Pons (tissue), 1 donor: ENCODE measurements at places on chromosomes 12 and 14.

DNA sequence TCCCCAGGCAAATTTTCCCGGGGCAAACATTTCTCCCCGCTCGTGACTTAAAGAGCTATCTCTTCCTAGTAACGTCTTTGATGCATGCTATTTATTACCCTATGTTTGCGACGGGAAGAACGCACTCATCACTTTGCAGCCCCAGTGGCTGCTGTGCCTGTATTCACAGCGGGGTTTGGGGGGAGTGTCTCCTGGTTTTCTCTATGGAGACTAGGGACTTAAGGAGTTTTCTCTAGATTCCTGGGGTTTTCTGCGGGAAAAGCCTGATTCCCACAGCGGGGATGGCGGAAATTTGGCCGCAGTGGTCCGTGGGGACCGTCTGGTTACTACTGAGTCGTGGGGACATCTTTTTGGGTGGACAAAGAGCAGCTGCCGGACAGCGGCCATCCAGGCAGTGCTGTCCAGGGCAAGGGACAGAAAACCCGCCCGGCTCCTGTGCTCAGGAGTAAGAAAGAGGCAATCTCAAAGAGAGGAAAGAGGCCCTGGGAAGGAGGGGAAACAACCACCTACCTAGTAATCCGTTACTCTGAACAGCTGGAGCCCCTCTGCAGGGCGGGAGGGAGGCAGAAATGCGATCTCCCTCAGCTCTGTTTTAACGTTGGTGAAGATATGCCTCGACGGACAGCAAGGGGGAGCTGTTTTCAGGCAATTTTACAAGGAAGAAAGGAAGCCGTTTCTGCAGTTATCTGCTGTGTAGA, 771 bp upstream of the AVPR1A start:
- DNase-seq: peak; percentile 43

GRCh38 chr12:12791756-12792369, 6.4 kb downstream of the APOLD1 start:
- DNase-seq: no peak

DNA sequence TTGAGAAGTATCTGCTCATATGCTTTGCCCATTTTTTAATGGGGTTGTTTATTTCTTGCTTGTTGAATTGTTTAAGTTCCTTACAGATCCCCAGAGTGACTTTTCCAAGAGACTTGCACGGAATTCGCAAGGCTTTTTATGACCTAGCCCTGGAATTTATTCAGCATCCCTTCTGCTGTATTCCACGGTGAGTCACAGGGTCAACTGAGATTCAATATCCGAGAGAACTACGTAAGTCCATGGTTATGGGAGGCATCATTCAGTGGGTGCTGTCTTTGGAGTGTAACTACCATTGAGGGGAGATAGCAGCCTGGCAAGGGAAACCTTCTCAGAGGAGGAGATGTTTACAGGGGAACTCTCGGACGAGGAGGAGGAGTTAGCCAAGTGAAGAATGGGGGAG, 20.9 kb upstream of the GPRC5A start:
- no peak for DNase-seq

GRCh38 chr12:100674036-100674888, 100.8 kb downstream of the GAS2L3 start:
- DNase-seq: no peak

- no peak for DNase-seq
Measured at GRCh38 chr14:61877035-61877390, 114.8 kb downstream of the SNAPC1 start.

DNA sequence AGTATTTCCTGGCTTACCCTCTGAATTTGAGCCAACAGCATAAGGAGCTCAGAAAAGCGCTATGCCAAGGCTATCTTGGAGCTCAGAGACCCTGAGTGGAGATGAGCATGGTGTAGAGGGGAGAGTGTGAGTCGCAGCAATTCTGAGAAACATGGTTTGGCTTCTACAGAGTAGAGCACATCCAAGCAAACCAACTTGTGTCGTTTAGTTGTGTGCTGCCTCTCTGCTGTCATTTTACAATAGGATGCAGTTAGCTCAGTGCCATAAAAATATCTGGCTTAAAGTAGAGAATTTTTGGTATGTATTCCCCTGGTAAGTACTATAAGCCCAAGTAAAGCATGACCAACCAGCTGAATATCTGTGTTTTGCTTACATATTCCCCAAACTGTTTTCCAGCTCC, 249.2 kb downstream of the TRHDE start:
- no peak for DNase-seq

DNA sequence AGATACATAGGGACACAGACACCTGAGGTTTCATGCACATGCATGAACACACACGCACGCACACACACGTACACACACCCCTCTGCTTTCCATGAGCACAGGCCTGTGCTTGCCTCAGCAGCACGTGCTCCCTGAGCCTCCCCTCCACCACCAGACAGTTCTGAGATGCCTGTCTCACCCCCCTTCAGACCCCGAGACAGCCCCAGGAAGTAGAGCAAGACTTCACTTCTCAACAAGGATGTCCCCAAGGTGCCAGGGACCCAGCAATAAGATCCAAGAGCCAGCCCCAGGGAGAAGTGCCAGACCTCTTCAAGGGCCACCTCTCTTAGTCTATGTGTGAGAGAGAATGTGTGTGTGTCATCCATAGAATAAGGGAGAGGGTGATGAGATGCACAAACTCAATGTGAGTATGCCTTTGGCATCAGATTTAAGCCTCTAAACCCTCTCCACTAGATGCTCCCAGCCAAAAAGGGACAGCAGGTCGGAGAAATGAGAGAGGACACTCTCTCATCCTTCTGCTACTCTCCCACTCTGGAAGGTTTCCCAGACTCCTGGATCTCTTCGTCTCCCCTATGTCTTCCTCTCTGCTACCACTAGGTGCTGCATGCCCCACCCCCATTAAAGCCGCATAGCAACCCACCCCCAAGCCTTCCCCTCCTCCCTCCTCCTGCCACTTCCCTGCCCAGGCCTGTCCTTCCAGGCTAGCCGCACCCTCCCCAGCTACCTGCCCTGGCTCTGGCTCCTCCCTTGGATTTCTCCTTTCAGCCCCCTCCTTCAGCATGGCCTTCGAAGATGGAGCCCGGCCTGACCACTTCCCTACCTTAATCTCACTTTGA, 7.7 kb downstream of the RARG start:
- no peak for DNase-seq

DNA sequence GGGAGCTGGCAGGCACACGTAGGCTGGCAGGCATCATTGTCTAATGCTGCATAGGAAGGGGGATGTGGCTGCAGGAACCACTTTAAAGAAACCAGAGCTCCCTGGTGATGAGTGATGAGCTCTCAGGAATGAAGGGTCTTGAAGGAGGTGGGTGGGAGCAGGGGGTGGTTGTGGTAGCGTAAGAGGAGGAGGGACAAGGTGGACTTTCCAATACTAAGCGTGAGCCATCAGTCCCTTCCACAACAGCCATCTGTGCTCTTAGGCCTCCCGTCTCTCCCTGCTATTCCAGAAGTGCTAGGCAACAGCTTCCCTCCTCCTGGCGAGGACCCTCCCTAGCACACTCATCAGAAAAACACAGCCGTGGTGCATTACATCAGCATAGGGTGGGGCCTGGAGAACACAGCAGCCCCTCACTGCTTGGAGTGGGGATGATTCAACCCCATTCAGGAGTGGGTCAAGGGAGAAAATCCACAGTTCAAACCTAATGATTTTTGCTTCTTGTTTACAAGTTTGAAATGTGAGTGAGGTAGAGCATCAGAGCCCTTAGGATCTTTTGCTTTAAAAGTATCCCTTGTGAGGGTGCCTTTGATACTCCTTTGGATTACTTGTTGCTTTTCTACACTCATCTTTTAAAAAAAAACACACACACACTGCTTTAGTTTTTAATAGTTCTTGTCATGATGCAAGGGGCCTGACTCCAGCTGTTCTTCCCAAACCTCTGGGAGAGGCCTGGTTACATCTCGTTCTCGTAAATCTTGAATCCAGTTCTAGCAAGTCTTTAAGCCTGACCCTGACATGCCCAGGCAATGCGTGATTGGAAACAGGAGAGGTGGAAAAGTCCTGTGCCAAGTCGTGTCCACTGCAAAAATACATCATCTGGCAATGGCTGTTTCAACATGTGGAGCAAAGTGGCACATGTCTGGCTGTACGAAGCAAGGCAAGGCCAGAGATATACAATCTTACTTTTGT, 356.4 kb upstream of the DDHD1 start:
- DNase-seq: no peak

DNA sequence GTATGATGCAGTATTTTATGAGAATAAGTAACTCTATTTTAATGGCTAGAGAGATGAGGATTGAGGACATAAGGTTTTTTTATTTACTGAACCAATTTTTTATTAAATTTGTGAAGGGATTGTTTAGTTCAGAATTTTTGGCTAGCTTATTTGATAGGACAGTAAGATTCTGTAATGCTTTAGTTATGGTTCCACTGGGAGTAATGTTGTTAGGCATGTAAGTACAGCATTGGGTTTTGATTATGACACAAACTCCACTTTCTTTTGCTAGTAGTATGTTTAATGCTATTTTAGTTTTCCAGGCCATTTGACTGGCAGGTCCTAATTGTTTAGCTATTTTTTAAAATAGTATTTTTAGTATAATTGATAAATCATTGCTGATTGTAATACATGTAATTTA, 33.8 kb upstream of the LRRC10 start:
- DNase-seq: no peak
